ENCODE measurements at places on chromosomes 5 and 9. TPM values are rescaled to one million over a fixed set of nuclear protein-coding genes. Genes with fewer than 3 reads are reported as not detected.

Gene UBE2QL1
- total RNA-seq: not detected

Gene TLX3
- not detected for total RNA-seq

Gene PCDHAC1
- not detected for total RNA-seq

Gene NKD2
- not detected for total RNA-seq

Gene SLC6A18
- total RNA-seq: not detected

Gene ARID3C
- not detected for total RNA-seq

DNA sequence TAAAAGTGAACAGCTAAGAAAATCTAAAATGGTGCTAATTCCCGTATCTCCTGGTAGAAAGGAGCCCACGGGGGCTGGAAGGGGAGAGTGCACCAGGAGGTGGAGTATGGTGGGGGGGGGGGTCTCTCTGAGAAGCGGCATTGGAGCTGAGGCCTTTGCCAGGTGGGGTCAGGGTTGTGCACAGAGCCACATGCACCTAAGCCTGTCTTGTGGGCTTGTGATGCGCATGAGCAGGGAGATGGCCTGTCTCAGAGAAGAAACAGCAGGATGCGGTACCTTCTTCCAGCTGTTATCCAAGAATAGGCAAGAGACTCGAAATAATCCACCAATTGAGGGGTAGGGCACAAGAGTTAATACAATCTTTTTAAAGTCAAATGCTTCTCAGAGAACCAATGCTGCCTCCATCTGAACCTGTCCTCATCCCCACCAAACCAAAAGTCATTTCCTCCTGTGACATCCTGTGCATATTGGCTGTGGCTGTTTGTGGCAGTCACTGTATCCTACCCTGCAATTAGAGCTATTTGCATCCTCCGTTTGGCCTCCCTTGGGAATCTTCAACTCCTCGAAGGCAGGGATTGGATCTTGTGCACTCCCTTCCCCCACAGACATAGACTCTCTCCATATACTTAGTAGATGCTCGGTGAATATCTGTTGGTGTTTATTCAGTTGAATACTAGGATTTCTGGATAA is 45.4 kb downstream of the FGF1 start:
- DNase-seq: no peak

- DNase-seq: no peak
Observed at GRCh38 chr5:15474143-15474719, 25.7 kb upstream of the FBXL7 start.

DNA sequence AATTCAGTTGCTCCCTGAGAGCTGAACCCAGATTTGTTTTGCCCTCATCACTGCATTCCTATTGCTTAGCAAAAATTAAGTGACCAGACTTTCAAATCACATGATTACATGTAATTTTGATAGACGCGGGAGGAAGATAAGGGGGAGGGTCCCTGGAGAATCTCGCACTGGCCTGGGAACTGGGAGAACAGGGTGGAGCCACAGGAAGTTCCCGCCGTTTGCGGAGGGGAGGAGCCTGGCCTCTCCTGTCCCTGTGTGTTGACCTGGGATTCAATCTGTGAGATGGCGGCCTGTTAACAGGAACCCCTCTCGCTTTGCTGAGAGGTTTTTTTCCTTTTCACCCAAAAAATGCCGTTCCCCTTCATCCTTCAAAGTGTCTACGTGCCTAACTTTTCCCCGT is 142.9 kb upstream of the OR13F1 start:
- DNase-seq: no peak

GRCh38 chr9:81035171-81035570 is 654.2 kb downstream of the TLE1 start:
- DNase-seq: peak; percentile 81

GRCh38 chr5:133890776-133891280 is 77.6 kb downstream of the C5orf15 start:
- DNase-seq: no peak

DNA sequence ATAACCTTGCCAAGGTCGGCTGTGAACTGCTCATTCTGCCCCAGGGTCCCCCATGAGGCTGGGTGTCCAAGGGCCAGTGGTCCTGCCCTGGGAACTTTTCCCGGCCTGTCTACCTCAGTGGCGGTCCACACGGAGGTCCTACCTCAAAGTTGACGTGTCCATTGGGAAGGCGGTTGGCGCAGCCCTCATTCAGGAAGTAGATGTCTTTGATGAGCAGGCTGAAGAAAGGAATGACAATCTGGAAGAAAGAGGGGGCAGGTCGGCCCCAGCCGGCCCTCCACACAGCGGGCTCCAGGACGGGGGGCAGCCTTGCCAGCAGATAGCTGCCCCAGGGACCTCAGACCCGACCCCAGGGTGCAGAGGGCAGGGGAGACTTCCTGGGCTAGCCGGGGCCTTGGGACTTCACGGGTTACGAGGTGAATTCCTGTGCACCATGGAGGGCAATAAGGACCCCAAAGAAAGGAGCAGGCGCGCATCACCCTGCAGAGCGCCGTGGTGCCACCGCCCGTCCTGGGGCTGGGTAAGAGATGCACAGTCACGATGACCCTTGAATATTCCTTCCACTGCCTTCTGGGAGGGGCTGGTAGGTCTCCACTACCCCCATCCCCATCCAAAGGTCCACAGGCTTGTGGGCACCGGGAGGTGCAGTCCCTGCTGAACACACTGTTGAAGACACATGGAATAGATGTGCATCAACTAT is 42.9 kb upstream of the RNF130 start:
- DNase-seq: no peak

DNA sequence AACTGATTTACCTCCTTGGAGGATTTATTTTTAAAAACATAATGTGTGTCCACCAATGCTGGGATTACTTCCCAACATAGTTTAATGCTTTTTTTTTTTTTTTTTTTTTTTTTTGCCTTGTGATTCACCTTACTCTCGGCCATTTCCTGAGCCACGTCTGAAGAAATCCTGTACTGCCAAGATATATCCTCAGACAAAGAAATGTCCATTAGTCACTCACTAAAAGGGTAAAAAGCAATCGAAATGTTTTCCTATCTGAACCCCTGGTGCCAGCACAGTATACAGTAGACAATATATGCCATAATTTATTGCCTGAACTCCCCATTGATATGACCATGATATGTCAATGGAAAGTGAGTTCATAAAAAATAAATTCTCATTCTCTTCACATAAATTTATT is 344.1 kb downstream of the BNC2 start:
- peak; percentile 77 for DNase-seq

DNA sequence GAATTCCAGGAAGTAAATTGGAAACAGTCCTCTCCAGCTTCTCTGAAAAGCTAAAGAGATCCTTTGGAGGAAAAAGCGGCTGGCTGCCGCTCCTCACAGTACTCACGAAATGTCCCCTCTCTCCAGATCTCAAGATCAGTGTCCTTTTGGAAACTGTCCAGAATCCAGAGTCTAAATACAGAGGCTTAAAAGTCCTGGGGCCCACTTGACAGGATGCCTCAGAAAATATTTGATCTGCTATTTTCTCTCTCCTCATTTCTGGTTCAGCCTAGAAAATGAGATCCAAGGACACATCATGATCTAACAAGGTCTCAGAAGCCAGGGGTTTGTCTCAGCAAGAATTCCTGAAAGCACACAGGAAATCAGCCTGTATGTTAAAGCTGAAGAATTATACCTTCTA is 7.2 kb downstream of the C1QTNF2 start:
- no peak for DNase-seq

DNA sequence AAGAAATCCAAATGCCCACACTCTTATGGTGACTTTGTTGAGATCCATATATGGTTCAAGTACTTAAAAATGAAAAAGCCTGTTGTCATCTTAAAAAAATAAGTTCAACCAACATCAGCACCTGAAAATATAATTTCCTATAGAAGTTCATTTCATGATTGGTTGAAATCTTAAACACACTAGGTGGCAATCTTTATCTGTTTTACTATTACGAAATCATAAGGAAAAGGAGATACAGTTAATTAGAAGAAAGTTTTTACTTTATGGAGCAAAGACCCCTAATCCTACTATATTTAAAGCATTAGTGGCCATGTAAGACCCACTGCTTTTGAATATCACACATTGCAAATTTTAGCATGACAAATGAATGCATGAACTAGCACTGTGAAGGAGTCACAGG is 616.0 kb downstream of the RAB3C start:
- no peak for DNase-seq

- peak; percentile 75 for DNase-seq
Observed at GRCh38 chr9:87148331-87149104, 201.2 kb upstream of the GAS1 start.

GRCh38 chr5:158952951-158953350 is 146.8 kb downstream of the EBF1 start:
- peak; percentile 25 for DNase-seq

DNA sequence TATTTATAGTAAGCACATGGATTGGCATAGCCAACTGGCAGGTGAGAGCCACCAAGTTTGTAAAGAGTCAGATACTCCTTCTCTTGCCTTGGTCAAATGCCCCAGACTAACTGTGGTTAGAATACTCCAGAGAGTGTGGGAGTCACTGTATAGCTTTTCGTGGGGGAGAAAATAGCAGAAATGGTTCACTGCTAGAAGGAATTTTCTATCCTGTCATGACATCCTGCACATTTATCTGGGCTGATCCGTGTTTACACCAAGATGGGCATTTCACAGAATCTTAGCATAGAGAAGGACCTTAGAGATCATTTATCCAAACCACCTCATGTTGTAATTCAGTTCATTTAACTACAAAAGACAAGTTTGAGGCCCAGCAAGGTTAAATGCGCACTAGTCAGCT is 460.8 kb downstream of the ENC1 start:
- peak; percentile 17 for DNase-seq

- DNase-seq: no peak
Observed at GRCh38 chr5:143229426-143229895, 174.0 kb downstream of the NR3C1 start.

Data from IMR-90 (cell line).